ENCODE measurements at places on chromosomes 5 and 9.

DNA sequence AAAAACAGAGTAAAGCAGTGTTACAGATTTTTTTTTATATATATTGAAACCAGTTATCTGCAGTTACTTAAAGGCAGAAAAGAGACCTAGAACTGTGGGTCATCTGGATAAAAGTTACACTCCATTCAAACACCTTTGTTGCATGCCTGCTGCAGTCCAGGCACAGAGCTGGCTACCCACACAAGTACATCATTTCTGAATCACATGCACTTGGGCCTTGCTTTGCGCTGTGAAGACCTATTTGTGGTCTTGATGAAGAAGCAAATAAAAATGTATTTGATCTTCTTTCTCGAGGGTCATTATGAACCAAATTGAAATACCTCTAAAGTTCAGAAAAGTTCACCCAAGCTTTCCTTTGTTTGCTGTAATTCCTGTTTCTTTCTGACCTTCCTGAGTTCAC lies 503.0 kb upstream of the ZNF608 start:
- DNase-seq, result no peak

- no peak for DNase-seq
Measured at GRCh38 chr5:39255406-39255805, 36.0 kb upstream of the FYB1 start.

DNA sequence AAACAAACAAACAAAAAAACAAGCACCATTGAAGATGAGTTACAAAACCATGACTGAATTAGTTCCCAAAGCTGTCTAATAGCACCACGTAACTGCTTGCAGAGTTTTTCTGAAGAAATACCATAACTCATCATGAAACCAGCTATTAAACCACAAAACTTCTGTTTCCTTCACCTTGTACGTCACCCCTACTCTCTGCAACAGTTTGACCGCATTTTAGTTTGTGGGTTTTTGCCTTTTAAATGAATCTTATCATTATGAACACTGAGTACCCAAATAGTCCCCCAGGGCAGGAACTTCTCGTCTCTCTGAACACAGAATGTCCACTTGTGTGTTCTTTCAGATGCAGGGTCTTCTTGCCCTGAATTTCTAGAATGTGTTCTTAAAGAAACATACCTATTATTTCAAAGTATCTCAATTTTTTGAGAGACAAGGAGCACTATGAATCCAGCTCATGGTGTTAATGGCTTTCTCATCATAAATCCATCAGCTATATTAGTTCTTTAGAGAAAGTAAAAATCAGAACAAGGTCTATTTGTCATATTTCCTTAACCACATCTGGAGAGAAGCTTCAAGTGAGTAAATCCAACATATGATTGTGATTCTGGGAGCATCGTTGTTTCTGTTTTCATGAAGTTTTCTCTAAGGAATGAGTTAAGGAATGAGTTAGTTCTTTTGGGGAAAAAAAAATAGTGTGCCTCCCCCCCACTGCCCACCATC lies 210.6 kb downstream of the AUH start:
- DNase-seq, result peak; percentile 73

GRCh38 chr5:3994628-3995027 lies 399.0 kb downstream of the IRX1 start:
- DNase-seq, result no peak

GRCh38 chr5:140554454-140554853 lies 2.8 kb downstream of the SRA1 start:
- no peak for DNase-seq

GRCh38 chr5:171926311-171926710 lies 80.1 kb downstream of the FBXW11 start:
- no peak for DNase-seq

- no peak for DNase-seq
Measured at GRCh38 chr5:10420932-10421331, 20.7 kb upstream of the ROPN1L start.

GRCh38 chr5:158287643-158288271 lies 428.8 kb upstream of the CLINT1 start:
- DNase-seq, result peak; percentile 37

DNA sequence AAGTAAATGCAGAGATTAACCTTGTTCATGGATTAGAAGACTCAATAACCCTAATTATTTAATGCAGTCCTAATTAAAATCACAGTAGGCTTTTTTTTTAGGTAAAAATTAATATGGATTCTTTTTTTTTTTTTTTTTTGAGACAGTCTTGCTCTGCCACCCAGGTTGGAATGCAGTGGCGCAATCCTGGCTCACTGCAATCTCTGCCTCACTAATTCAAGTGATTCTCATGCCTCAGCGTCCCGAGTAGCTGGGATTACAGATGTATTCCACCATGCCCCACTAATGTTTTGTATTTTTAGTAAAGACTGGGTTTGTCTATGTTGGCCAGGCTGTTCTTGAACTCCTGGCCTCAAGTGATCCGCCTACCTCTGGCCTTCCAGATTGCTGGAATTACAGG lies 40.6 kb downstream of the DENND4C start:
- no peak for DNase-seq

GRCh38 chr9:1469996-1470395 lies 419.8 kb downstream of the DMRT2 start:
- DNase-seq, result no peak

All from A172 (cell line).